ENCODE measurements at places on chromosomes 6 and 20. TPM values are rescaled to one million over a fixed set of nuclear protein-coding genes. Genes with fewer than 3 reads are reported as not detected.
A peak's percentile ranks its signal among the peaks of the same experiment; 100 is the strongest.

The C6orf15 gene
- not detected for total RNA-seq

The ZNF292 gene
- total RNA-seq: 17.1 TPM

The AMD1 gene
- 121 TPM for total RNA-seq

The DOK5 gene
- not detected for total RNA-seq

GRCh38 chr6:88869263-88870020 is 94.0 kb downstream of the RNGTT start:
- no peaks in the 10 kb centered on the region for H3K36me3 ChIP-seq
- no peak overlapping the region for H3K4me3 ChIP-seq

- H3K36me3 ChIP-seq: peaks cover 16% of the 10 kb centered on the region
- H3K4me1 ChIP-seq: no peaks in the 10 kb centered on the region
- no peak for DNase-seq
- H3K27me3 ChIP-seq: no peaks in the 10 kb centered on the region
- no peak overlapping the region for H3K4me3 ChIP-seq
These were observed 403.4 kb downstream of the SYNE1 start for GRCh38 chr6:152233547-152234320.

DNA sequence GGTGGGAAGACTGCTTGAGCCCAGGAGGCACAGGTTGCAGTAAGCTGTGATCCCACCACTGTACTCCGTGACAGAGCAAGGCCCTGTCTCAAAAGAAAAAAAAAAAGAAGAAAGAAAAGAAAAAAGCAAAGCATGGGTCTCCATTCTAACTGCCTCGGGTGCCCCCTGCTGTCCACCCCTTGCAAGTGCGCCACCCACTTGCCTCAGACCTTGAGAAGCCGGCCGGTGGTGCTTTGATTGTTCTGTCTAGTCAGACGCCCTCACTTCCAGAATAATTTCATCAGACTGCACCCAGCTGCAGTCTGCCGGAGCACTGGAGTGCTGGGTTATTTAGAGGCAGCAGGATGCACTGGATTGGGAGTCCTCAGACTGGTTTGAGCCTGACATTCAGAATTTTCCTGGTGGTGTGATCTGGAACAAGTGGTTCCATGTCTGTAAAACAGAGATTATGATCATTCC is 17.6 kb upstream of the TM9SF4 start:
- H3K4me1 ChIP-seq: no peaks in the 10 kb centered on the region
- no peak overlapping the region for H3K4me3 ChIP-seq
- no peak overlapping the region for H3K27ac ChIP-seq
- peak; percentile 77 for DNase-seq
- no peaks in the 10 kb centered on the region for H3K36me3 ChIP-seq

GRCh38 chr6:152499931-152500330 is 137.2 kb downstream of the SYNE1 start:
- no peaks in the 10 kb centered on the region for H3K4me1 ChIP-seq
- no peak overlapping the region for H3K27ac ChIP-seq
- H3K4me3 ChIP-seq: no peak overlapping the region
- no peaks in the 10 kb centered on the region for H3K27me3 ChIP-seq

- H3K36me3 ChIP-seq: no peaks in the 10 kb centered on the region
- peaks cover 6% of the 10 kb centered on the region for H3K4me1 ChIP-seq
- no peak overlapping the region for H3K4me3 ChIP-seq
- H3K27ac ChIP-seq: no peak overlapping the region
- H3K27me3 ChIP-seq: no peaks in the 10 kb centered on the region
These were observed 479.7 kb upstream of the MARCKS start for GRCh38 chr6:113377362-113377942.

- H3K4me1 ChIP-seq: peaks cover 9% of the 10 kb centered on the region
- H3K27me3 ChIP-seq: no peaks in the 10 kb centered on the region
- H3K36me3 ChIP-seq: no peaks in the 10 kb centered on the region
These were observed 44.6 kb upstream of the KCNK16 start for GRCh38 chr6:39366931-39367618.

- no peaks in the 10 kb centered on the region for H3K4me1 ChIP-seq
- H3K27ac ChIP-seq: no peak overlapping the region
- H3K4me3 ChIP-seq: no peak overlapping the region
These were observed 216.9 kb downstream of the UST start for GRCh38 chr6:148963738-148964137.

DNA sequence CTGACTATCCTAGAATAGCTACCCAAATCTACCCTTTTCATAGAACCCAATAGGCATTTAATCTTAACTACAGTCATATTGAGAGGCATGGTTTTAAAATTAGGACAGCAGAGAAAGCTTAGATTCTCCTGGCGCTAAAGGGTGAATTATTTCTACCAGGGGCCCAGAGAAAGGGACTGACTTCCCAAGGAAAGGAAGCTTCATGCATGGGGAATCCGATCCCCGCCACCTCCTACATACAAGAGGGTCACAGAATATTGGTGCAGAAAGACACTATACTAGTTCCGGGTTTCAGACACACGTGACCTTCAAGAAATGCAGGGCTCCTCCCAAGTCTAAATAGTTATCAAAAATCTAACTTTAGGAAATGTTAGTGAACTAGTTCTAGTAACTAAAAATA is 130.9 kb downstream of the PRKN start:
- no peaks in the 10 kb centered on the region for H3K4me1 ChIP-seq
- no peaks in the 10 kb centered on the region for H3K36me3 ChIP-seq
- no peak overlapping the region for H3K4me3 ChIP-seq
